ENCODE measurements at places on chromosomes 5 and 9.

GRCh38 chr5:110963495-110963894 lies 108.0 kb upstream of the TSLP start:
- no peak for DNase-seq

GRCh38 chr5:33170411-33170810 lies 270.4 kb upstream of the TARS1 start:
- no peak for DNase-seq

DNA sequence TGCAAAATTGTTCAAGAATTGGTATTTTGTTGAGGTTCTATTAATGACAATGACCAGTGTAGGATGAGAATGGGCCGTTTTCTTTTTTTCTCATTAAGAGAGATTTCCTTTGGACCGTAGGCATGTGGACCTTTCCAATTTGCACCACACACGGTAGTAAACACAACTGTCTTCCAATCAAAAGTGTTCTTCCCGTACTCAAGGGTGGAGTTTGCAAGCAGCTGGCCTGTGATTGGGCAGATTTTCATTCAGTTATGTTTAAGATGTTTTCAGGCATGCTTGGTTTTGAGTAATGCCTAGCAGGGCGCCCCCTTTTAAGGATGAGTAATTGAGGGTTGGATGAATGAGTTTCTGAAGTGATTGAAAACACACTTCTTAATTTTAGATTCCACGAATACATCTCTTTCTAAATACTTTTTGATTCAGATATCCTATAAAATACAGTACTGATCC lies 2.5 kb downstream of the KDM3B start:
- no peak for DNase-seq

DNA sequence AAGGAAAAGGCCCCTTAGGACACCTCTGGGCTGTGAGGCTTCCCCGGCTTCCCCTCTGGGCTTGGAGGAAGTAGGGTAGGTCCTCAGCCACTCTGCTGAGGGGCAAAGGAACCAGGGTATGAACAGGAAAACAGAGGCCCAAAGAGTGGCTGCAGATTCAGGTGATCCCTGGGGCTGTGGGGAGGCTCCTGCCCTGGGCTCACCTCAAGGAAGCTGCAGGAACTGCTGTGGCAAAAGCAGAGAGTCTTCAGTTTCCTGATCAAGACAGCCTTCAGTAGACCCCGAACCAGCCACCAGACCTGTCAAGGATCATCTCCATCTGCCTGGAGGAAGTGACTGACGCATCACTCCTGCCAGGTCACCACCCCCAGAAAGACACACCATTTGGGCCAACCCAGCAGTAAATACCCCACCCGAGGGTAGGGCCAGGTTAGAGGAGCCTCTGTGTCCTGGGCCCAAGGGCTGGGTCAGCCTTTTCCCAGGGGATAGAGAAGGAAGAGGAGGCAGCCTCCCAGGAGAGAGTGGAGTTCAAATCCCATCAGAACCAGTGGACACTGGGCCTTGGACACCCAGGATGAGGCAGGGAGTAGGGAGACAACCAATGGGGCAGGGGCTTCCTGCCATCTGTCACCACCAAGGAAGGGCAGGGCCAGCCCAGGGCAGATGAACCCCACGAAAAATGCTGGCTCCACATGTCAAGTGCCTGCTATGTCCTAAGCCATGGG lies 5.8 kb upstream of the ST6GALNAC6 start:
- no peak for DNase-seq

DNA sequence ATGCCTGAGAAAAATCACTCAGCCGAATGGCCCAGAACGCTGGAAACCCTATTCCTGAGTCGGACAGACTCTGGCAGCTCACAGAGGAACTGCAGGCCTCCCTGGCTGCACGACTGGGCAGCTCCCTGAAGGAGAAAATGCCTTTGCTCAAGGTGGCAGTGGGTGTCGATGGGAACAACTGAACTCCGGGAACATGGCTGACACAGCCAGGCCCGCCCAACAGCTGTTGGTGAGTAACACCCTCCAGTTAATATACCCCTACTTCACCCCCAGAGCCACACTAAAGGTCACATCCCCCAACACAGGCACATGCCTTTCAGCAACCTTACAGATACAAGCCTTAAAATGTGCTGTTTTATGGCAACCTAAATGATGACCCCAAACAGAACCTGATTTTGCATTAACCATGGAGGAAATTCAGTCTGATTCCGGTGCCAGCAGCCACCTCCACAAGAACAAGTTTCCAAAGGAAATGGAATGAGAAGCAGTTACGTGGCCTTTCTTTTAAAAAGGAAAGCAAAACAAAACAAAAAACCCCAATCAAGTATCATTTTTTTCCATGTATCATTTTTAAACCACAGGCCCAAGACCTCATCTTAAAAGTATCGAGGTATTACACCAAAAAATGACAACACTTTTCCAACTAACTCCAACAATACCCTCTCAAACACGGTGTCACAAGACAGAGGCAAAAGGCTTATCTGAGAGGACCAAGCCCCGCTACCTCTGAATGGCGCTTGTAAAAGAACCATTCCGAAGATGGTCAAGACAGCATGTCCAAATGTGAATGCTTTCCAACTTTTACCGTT lies 3.1 kb downstream of the KLF9 start:
- no peak for DNase-seq

DNA sequence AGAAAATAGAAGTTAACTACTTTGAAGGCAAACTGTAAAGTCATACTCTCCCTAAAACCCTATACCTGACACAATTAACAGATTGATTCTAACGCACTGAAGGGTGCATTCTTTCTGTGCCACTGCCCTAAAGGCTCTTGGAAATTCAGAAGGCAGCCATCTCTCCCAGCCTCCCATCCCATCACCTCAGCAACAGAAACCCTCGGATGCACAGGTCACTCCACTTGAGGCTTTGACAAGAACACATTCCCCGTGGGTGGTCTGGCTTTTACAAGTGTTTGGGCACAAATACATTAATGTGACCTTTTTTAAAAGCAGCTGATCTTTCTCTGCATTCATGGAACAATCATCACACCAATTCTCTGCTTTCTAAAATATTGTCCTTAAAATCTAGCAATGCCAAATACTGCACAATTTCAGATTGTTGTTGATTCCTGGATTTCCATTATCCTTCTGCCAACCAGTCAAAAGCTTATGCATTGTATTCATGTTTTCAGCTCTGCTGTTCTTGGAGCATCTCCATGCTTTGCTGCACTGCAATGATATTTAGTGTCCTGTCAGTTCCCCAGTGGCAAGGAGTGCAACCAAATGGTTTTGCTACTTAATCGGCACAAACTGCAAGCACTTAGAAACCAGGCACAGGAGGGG lies 175.6 kb downstream of the TMEM161B start:
- no peak for DNase-seq

DNA sequence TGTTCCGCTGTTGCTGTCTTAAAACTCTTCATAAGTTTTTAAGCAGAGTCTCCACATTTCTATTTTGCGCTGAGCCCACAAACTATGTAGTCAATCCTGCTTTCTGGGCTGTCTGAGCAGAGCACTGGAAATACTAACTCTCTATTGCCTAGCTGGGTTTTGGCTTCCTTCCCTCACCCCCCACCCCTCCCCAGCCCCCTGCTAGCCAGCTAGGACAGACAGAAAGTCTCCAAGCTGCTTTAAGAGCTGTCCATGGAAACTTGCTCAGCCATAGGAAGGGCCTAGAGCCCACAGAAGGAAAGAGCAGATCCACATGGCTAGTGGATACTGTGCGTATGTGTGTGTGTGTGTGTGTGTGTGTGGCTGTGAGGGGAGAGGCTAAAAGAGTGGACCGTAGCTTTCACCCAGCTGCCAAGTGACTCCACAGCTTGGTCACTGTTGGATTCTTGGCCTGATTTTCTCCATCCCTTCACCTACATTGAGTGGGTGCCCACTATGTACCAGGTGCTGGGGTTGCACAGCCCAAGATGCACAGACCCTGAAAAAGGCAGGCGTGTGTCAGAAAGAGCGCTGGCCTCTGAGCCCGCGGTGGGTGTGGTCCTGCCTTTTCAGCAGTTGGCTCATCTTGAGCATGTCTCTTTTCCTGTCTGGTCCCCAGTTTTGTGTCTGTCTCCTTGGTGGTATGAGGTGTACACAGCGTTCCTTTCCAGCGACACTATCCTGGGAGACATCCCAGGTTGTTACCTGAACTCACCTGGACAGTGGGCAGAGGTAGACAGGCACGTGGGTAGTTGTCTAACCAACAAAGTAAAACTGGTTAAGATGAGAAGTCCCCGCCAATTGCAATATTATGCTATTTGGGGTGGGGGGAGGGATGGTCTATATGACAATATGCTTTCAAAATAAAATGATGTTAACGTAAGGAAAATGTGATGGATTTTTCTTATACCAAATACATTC lies 5.4 kb upstream of the NKX2-5 start:
- DNase-seq = no peak

- no peak for DNase-seq
These were observed 59.2 kb upstream of the TRAF1 start for GRCh38 chr9:120985819-120986222.

DNA sequence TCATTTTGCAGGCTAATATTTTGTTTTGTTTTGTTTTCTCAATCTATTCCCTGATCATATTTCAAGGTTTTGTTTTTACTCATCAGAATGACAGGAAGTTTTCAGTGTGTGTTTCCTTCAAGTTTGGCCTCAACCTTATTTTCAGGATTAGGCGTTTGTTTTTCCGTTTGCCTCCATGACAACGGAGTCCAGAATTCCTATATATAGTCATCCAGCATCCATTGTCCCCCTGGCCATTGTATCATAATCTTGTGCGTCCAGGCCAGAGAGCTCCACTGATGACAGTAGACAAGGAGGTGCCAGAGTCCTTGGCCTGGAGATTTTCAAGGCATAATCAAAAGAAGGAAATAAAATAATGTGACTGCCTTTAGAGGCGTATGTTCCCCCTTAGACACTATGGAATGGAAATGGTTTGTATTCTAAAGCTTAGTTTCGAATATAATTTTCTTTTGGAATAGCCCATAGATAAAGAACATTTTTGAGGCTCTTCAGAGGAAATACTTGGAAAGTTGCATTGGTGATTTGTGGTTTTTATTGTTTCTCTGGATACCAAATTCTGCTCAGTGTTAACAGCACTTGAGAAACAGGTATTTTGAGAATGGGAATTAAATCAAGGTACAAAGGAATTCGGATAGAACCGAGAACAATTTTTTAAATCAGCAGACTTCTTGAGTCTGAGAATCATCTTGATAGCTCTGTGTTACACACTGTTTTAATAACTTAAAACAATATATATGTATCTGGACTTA lies 99.8 kb downstream of the ZNF462 start:
- DNase-seq = no peak

- DNase-seq = no peak
These were observed 302.5 kb downstream of the MLLT3 start for GRCh38 chr9:20319641-20320337.

GRCh38 chr9:545480-545879 lies 296.0 kb upstream of the DMRT1 start:
- no peak for DNase-seq

GRCh38 chr5:41012318-41012717 lies 58.8 kb downstream of the MROH2B start:
- DNase-seq = no peak

GRCh38 chr5:36647046-36647445 lies 40.6 kb downstream of the SLC1A3 start:
- DNase-seq = no peak

DNA sequence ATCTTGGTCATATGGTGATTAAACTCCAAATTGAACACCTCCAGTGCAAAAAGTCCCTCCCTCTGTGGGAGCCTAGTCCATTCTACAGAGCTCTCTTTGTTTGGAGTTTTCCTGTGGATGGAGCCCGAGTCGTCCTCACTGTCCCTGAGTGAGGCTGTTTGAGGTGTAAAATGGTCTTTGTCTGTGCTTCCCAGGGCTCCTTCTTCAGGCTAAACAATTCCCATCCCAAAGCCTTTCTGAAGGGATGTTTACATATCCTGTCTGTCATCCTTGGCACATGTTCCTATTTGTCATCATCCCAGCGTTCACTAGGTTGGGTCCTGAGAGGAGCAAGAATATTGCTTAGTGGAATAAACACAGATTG lies 68.9 kb downstream of the COL27A1 start:
- no peak for DNase-seq

DNA sequence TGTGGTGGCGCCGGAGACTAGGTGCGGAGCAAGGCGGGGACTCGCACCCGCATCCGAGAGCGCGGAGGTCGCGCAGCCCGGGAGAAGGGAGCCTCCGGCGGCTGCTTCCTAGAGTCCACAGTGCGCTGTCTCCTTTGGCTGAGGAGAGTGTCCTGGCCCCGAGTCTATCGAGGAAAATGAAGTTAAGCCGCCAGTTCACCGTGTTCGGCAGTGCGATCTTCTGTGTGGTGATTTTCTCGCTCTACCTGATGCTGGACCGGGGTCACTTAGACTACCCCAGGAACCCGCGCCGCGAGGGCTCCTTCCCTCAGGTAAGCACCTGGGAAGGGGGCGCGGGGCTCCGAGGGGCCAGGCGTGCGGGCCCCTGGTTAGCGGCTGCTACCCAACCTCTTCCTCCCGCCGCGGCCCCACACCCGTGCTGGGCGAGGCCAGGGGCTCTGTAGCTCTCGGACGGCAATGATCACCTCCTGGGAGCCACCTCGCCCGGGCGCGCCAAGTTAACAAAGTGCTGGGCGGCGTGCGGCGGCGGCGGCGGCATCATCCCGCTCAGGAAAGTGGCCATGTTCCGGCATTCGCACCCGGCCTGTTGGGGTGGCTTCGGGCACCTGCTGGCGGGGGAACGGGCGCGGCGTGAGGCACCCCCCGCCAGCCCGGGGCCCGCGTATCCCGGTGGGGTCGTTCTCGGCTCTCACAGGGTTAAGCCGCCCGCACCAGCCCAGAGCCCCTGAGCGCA lies 681 bp downstream of the MAN2A1 start:
- no peak for DNase-seq

- DNase-seq = no peak
These were observed 280.0 kb upstream of the ANKRD55 start for GRCh38 chr5:56513141-56513540.

DNA sequence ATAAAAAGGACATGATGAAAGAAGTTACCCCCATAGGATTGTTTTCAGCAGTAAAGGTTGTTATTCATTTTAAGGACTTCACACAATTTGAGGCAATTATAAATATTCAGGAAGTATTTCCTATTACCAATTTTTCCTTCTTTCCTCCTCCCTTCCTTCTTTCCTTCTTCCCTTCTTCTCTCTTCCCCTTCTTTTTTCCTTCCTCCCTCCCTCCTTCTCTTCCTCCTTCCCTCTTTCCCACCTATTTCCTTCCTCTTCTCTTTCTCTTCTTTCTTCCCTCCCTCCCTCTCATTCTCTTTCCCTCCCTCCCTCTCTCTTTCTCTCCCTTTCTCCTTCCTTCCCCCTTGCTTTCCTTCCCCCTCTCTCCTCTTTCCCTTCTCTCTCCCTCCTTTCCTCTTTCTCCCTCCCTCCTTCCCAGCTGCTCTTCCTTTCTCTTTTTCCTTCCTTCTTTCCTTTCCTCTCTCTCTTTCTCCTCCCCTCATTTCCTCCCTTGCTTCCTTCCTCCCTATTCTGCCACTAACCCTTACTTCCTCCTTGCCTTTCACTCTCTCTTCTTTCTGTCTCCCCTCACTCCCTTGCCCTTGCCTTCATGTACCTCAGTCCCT lies 105.1 kb downstream of the ADRB2 start:
- no peak for DNase-seq
